ENCODE measurements at places on chromosomes 7 and 10.
A peak's percentile ranks its signal among the peaks of the same experiment; 100 is the strongest.

GRCh38 chr10:101319241-101319915 is 34.6 kb upstream of the BTRC start:
- DNase-seq = peak; percentile 10

- no peak for DNase-seq
Observed at GRCh38 chr7:156753229-156753560, 112.6 kb downstream of the RNF32 start.

DNA sequence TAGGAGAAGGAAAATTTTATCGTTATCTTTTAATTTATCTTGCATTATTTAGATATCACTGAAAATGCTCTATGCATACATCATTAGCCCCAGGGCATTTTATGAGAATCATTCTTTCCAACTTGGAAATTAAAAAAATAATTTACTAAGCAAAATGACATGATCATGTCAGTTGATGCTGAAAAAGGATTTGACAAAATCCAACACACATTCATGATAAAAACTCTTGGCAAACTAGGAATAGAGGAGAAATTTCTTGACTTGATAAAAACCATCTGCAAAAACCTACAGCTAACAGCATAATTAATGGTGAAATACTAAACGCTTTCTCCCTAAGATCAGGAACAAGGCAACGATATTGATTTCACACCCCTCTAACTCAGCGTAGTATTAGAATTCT is 40.2 kb upstream of the RSU1 start:
- no peak for DNase-seq

DNA sequence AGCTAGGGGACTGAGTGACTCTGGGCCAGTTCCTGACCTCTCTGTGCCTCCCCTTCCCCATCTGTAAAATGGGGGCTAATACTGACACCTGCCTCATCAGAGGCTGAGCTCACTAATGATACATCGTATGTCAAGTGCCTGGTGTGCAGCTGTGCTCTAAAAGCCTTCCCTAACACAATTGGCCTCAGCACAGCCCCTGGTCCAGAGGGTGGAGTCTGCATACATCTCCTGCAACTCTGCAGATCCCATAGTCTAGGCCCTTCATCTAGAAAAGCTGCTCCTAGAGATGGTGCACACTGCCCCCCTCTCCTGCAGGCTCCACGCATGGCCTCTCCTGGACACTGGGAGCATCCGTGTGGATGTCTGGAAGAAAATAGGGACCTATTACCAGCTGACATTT is 255.0 kb downstream of the RPS24 start:
- no peak for DNase-seq

- no peak for DNase-seq
Observed at GRCh38 chr10:74683621-74684364, 142.6 kb upstream of the KAT6B start.

- peak; percentile 16 for DNase-seq
Observed at GRCh38 chr7:101390901-101391301, 28.2 kb downstream of the COL26A1 start.

DNA sequence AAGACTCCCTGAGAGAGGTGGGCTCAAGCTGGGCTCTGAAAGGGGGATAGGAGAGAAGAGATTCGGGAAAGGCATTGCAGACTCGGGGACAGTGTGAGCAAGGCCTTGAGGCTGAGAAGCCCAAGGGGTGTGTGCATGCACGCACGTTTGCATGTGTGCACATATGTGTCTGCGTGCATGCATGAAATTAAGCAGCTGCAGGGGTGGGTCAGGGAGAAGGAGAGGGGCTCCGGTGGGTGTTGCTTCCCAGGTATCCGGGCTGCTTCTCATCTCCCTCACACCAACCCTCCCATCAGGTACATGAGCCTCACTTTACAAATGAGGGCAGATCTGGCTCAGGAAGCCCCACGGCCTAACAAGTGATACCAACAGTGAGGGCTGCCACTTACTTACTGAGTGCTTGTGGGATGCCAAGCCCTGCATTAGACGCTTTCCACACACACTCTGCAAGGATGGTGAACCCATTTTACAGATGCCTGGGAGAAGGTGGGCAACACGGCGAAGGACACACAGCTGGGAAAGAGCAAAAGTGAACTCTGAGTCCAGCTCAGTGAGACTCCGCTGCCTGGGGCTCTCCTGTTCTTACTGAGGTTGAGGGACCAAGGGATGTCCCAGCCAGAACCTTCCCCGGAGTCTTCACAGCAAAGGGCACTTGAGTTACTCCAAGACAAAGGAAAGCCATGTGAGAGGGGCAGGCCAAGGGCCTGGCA is 26.4 kb downstream of the ZCCHC24 start:
- no peak for DNase-seq

DNA sequence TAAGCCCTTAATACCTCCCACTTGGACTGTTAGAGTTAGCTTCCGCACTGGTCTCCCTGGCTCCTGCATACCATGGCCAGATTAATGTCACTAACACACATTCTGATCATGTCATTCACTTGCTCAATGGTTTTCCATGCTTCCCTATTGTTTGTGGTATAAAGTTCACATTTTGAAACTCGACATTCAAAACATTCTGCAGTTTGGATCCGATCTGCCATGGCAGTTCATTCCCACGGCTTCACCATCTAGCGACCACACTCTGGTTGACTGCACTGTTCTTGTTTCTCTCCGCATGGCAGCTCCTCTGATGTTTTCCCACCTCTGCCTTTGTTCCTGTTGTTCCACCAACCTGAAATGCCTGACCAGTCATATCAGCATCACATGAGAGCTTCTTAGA is 87.4 kb upstream of the WAC start:
- no peak for DNase-seq

DNA sequence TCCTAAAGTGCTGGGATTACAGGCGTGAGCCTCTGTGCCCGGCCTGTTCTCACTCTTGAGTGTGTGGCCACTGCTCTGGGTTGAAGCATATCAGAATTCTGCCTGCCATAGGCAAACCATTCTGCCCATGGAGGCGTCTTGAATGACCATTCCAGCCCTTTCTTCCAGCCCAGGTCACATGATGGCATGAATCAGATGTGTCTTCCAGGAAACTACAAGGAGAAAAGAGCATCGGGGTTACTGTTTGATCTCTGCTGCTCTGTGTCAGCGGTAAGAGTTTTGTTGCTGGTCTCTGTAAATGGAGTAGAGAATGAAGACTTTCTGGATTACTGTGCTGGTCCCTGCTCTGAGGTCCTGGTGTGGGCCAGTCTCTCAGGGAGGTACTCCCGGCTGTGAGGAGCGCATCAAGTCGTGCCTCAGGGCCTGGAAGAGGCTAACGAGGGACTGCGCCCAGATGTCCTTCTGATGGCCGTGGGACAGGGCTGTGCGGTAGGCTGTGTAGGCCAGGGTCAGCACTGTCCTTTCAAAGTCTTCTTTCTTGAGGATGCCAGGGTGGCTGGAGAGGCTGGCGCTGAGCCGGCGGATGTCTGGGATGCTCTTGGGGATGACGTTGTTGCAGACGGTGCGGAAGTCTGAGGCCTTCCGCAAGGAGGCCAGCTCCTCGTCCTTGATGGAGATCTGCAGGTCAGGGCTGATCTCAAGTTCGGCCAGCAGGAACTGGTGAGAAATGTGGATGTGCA is 5.8 kb upstream of the SLC13A4 start:
- no peak for DNase-seq

GRCh38 chr10:60795465-60796202 is 17.4 kb downstream of the CDK1 start:
- no peak for DNase-seq

DNA sequence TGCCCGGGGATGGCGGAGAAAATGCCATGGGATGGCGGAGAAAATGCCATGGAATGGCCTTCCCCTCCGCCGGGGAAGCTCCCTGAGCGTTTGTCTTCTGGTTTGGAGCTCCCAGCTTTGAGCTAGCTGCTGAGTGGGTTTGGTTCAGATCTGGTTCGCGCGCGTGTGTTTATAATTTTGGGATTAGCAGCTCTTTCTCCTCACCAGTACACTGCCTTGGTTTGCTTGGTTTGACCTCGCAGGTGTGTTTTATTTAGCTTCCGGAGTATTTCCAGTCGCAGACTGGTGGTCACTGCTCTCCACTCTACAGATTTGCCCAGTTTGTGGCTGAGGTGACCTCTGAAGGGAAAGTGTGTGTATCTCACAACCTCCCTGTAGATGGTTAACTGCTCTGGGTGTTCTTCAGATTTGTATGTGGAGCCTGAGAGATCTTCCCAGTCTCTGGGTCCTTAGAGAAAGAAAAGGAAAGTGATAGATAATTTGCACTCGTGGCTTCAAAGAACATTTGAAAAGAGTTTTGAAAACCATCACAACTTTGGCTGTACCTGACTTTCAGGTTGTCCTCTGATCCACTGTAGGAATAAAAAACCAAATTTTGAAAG is 597 bp downstream of the ZNF277 start:
- DNase-seq = no peak

GRCh38 chr10:124675261-124675660 is 68.9 kb downstream of the FAM53B start:
- no peak for DNase-seq

- peak; percentile 34 for DNase-seq
Observed at GRCh38 chr10:29119374-29119773, 169.5 kb upstream of the LYZL1 start.

GRCh38 chr10:44207160-44207559 is 177.7 kb downstream of the CXCL12 start:
- DNase-seq = no peak

DNA sequence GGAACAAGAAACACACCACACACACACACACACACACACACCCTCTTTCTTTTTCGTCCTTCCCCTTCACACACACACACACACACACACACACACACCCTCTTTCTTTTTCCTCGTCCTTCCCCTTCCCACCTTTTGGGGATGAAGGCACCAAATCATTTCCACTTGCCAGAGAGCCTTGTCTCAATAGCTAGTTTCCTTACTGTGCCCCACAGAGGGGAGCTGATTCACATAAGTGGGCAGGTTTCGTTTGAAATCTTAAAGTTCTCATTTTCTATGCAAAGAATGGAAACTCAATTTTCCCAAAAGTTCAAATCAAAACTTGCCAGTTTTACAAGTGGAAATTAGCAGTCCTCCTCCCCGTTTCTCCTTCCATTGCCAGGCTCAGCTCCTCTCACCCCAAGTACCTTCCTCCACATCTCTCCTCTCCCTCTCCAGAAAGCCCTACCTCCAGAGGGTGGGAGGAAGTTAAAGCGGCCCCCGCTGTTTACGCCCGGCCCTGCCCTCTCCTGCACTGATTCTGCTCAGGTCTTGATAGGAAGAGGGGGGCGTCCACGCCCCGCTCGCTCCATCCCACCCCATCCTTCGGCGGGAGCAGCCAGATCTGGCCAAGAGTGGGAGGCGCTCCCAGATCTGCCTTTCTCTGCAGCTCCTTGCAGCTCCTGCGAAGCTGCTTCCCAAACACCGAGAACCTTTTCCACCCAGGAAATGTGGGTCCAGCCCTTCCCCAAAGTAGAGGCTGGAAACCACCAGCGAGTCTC is 1.3 kb downstream of the CTTNBP2 start:
- no peak for DNase-seq

- no peak for DNase-seq
Observed at GRCh38 chr7:44366986-44367385, 41.6 kb upstream of the CAMK2B start.

GRCh38 chr7:46195934-46196333 is 274.9 kb upstream of the IGFBP3 start:
- no peak for DNase-seq

GRCh38 chr7:39623047-39623731 is at the start of gene RALA:
TSS of gene RALA (plus strand) at chr7:39623572. CDS start at chr7:39686668, 63,096 bp downstream.
- DNase-seq = peak; percentile 97

- DNase-seq = no peak
Observed at GRCh38 chr10:132807621-132808049, 21.7 kb upstream of the NKX6-2 start.

DNA sequence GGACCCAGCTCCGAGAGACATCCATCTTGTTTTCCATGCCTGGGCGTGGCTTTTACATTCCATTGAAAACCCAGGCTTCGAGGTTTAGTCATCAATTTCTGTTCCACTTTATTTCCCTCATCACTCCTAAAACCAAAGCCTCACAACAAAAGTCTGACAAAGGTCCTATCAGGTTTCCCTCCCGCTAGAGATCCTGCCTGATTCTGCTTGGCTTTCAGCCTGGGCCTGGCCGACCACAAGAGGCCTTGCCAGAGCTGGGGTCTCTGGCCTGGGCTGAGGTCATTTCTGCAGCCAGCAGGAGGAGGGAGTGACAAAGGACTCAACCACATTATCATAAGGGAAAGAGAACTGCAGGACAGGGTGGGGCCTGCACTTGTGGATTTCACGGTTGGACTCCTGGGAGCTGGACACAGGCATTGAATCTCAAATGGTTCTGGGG is 167.0 kb downstream of the FANK1 start:
- peak; percentile 48 for DNase-seq

DNA sequence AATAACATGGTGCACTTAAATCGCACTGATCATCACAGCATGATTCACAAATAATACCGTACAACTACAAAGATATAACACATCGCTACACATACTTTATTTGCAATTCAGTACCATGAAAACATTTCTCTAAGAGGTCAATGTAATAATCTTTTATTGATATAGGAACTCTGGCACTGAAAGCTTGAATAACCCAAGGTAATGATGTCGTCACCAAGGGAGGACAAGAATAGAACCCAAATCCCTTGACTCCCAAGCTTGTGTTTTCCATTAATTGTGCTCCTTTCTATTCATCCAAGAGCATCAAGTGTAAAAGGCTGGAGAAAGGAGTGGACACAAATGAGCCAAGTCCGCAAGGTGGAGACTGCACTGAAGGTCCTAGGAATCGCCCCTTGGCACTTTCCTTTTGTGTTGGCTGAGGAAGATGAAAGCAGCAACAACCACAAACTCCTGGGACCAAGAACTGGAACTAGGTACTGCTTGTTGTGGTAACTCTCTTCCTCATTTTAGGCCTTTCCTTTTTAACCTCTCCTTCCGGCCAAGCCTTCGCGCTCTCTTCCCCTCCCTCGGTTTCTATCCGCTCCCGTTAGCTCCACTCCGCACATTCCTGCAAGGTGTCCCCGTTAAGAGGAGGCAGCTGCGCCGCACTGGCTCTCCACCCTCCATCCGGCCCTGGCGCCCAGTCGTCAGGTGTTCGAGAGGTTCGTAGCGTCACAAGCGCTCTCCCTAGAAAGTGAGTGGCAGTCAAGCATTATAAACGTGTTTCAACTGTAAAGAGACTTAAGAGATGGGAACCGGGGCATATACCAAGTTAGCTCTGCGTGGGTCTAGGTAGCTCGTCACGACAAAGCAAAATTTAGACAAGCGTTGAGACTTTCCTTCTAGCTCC is 1.0 kb upstream of the CBLL1 start:
- DNase-seq = no peak

- no peak for DNase-seq
Observed at GRCh38 chr7:88318196-88318595, 11.5 kb upstream of the STEAP4 start.

GRCh38 chr7:144776447-144776846 is 59.4 kb downstream of the TPK1 start:
- no peak for DNase-seq

DNA sequence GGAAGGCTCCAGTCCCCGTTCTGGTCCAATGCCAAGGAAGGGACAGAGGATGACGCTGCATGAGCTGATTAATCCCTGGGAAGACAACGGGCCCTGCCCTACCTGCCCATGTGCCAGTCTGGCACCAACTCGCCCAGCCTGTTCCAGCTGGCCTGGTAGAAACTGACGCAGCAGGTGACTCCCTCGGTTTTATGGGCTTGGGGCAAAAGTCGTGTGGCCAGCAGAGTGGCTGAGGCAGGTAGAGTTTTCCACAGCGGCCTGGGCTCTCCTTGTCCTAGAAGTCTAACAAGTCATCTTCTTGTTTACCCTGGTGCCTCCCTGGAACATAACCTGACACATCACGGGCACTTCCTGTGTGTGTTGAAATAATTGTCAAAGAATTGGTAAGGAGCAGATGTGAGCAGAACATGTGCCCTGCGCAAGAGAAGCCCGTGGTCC is 20.4 kb upstream of the LMTK2 start:
- DNase-seq = no peak
